ENCODE measurements at places on chromosomes 3 and 15.

DNA sequence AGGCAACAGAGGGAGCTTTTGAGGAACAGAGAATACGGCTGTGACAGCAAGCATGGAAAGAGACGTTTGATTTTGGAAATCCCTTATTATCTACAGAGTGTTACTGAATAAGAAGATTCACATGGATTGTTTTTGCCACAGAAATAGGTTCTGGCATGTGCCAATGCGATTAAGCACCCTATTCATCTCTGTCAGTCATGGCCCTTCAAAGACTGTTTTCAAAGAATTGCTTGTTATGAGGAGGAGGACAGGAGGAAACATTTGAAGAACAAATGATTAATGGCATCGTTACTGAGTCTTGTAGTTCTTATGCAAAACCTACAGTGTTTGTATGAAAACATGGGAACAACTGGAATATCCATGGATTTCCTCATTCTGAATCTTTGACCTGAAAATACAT lies 86.2 kb downstream of the EPHA6 start:
- no peak for DNase-seq

GRCh38 chr3:153210146-153210545 lies 48.1 kb downstream of the RAP2B start:
- no peak for DNase-seq

GRCh38 chr3:114418107-114418506 lies 124.3 kb downstream of the TIGIT start:
- DNase-seq = no peak

DNA sequence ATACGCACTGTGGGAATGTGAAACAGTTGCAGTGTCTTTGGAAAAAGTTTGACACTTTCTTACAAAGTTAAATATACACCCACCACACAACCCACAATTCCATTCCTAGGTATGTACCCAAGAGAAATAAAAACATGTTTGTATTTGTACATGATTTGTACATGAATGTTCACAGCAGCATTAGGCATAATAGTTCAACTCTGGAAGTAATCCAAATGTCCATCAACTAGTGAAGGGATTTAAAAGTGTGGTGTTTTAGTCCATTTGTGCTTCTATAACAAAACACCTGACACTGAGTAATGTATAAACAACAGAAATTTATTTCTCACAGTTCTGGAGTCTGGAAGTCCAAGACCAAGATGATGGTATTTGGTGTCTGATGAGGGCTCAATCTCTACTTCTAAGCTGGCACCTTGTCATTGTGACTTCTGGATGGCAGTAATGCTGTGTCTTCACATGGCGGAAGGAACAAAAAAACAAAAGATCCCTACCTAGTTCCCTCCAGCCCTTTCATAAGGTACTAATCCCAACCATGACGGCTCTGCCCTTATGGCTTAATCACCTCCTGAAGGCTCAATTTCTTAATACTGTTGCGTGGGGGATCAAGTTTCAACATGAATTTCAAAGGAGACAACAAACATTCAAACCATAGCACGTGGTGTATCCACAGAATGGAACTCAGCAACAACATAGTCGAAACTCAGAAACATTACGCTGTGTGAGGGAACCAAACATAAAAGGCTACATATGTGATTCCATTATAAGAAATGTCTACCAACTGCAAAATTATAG lies 120.5 kb downstream of the AQP9 start:
- DNase-seq = no peak

- no peak for DNase-seq
These were observed 151.4 kb downstream of the KLF13 start for GRCh38 chr15:31477851-31478701.

- no peak for DNase-seq
These were observed 406.3 kb upstream of the BCHE start for GRCh38 chr3:166243511-166243910.

DNA sequence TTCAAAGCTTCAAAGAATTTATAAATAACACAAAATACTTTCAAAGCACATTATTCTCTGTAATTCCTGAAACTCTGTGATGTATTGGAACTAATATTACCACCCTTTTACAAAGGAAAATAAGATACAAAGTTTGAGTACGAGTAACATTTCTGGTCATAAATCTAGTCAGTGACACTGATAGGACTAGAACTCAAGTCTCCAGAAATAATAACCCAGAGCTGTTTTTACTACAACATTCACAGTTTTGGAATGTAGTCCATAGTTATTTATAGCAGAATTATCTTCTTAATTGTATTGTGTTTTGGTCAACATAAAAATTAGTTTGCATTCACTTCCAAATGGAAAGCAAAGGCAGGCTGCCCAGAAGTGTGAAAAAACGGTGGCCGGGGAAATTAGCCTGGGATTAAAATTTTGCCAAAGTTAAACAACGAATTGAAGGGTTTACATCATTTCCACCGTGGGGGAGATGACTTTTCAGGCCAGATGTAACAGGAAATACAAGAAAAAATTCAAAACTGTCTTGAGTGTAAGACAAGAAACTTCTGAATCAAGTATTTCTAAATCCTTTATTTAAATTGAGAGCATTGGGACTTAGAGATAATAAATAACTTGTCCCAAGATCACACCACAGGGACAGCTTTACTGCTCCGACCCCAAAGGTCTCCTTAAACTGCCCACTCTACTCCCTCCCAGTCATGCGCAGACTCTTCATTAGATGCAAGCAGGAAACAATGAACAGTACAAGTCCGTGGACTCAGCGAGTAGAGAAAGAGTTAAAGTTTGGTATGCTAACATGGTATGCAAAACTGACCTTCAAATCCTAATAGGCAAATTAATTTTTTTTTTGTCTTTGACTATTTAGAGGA lies 74.3 kb upstream of the VGLL4 start:
- DNase-seq = no peak

DNA sequence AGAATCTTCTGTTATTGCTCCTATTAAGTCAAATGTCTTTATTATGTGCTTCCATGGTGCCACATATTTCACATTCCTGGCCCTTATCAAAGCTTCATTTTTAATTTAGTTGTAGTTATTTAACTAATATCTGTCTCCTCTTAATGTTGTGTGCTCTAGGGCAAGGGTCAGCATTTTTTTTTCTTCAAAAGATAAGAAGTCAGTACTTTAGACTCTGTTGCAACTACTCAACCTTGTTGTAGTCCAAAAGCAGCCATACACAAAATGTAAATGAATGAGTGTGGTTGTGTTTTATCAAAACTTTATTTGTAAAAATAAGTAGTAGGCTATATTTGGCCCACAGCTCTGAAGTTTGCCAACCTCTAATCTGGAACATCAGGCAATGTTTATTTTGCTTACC lies 394.7 kb upstream of the CBLB start:
- no peak for DNase-seq

- no peak for DNase-seq
These were observed 342.2 kb downstream of the GBE1 start for GRCh38 chr3:81419228-81419627.

- no peak for DNase-seq
These were observed 18.1 kb upstream of the POC1A start for GRCh38 chr3:52172262-52172757.

DNA sequence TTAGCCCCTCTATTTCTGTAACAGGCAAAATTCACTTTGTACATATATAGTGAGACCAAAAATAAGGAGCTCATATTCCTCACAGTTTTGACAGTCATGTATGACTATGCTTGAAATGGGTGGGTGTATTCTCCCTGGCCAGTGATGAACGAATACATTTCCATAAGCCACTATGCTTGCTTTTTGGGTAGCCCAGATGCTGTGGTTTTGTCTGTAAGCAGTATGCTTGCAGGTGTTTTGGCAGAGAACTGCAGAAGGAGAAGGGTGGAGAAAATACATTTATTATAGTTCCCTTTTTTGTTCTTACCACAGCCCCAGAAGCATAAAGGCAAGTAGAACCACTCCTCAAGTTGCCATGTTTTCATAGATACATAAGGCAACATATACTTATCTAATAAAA lies 131.2 kb downstream of the RBMS3 start:
- no peak for DNase-seq

DNA sequence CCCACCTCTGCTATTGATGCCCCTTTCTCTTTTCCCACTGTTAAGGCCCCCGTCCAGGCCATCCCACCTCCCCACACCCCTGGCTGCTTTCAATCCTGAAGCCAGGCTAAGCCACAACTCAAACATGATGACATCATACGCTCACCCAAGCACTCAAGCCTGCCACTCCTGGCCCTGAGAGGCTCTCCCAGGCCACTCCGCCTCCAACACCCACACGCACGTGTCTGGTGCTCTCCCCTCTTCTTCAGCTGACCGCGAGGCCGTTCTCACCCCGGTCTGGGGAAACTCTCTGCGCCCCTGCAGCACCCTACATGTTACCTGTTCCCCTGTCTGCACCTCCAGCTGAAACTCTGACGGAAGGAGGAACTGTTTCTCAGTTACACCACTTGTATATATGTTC lies 6.2 kb downstream of the ZXDC start:
- DNase-seq = no peak

- no peak for DNase-seq
These were observed 60.4 kb downstream of the SMAD3 start for GRCh38 chr15:67125589-67126502.

GRCh38 chr3:197793247-197793646 lies 2.2 kb downstream of the LRCH3 start:
- DNase-seq = no peak

DNA sequence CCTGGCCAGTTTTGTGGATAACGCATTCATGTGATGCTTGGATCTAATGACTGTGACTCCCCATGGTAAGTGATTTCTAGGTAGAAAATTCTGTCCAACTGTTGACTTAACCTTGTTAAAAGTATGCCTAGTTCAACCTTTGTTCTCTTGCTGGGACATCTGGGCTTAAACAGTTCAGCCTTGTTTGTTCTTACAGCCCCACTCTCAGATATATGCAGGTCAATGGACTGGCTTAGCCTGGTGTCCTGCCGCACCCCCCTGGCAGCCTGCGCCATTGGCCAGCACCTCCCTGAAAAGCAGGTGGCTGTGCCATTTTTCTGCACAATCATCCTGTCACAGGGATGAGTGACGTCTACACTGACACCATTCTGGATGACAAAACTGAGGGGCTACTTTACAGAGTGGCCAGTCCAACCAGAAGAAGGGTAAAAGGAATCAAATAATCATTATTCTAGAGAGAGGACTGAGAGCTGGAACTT lies 244.7 kb upstream of the ONECUT1 start:
- no peak for DNase-seq

DNA sequence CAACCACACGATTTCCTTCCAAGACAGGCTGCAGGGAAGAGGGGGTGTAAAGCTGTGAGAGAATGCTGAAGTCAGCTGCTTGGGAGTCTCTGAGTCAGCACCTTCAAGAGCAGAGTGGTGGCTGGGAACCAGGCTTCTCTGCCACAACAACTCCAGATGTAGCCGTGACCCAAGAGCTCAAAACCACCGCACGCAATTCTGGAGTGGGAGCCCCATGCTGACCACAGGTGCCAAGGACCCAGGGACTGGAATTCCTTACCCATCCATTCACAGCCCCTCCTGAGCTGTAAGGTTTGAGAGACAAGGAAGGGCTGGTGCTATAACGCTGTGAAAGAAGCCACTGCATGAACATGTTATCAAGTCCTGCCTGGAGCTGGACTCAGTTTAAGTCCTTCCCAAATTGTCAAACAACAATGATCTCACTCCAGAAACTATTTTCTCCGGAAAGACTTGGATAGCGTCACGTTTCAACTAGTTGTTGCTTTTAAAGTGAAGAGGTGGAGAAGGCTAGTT lies 61.4 kb downstream of the UMPS start:
- DNase-seq = no peak

DNA sequence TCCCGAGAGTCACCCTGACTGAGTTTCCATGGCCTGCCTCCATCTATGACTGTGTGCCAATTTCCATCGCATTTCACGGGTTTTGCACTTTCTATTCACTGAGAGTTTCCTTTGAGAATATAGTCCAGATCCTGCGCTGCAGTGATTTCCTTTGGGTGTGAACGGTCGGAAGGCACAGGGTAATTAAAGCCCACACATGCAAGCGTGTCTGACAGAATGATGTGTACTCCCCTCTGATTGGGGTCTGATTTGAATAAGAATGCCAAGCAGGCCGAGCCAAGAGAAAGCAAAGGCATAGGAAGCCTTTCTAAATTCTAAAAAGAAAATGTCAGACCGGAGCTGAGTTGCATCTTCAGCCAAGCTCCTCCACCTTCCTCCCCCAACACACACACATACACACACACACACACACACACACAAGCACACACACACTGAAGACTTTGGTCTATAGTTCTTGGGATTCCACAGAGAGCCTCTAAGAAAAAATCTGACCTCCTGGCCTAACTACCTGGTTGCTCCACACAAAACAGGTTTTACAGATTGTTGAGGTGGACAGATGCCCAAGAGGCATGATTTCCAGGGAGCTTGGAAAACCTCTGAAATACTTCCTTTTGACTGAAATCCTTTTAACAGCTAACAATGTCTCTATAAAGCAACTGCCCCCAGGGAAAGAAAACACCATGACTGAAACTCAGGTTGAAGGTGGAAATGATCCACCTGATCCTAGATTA lies 59.7 kb upstream of the LRRN1 start:
- DNase-seq = no peak

DNA sequence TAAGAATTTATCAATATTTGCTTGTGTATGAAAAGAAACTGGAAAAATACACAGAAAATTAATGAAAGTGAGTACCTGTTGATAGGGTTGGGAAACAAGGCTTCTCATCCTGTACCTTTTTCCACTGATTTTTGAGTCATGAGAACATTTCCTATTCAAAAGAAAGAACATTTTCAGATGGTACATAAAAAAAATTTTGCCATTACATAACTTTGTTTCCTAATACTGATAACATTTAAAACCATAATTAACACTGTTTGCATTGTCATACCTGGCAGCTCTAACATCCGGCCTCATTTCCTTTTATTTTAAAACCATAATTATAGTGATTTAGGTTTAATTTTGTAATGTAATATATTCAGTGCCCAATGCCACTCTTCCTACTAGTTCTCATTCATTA lies 11.7 kb downstream of the NKTR start:
- DNase-seq = no peak

GRCh38 chr15:89143503-89144162 lies 55.4 kb downstream of the ABHD2 start:
- DNase-seq = no peak

DNA sequence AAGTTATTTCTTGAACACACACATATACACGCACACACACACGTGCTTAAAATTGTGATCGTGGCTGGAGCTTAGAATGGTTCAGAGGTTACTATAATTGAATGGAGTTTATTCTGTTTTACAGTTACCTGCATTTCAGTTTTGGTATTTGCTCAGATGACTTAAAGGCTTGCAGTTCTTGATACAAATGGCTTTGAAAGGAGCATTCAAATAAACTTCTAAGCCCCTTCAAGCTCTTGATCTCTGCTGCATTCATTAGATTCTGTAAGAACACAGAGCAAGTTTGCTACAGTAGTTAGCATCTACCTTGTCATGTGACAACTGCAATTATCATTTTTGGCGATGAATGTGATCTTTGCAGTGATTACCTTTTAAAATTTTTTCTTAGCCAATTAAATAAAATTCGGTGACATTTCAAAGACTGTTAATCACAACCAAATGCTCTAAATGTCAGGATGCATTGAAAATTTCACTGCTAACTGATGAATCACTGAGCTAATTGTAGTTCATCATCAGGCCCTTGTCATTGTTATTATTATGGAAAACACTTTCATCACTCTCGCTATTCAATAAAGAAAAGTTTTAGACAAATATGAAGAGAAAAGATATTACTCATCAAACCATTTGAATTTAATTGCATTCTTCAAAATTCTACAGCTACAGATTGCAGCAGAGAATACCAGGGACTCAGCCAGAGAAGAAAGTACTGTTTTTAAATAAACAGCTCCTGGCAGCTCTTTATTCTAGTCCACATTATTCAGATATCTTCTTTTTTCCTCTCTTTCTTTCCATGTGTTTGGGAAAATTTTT lies 296.1 kb downstream of the LRTM1 start:
- no peak for DNase-seq

Measured in activated CD4-positive, CD25-positive, alpha-beta regulatory T cell treated with anti-CD3 and anti-CD28 coated beads, Interleukin-2, amount 50 U/mL, for 16 hours (primary cell).